Effector memory CD4-positive, alpha-beta T cell (primary cell): ENCODE measurements at places on chromosomes 4 and X.

- DNase-seq: no peak
Measured at GRCh38 chr4:165201806-165202205, 5.6 kb upstream of the KLHL2 start.

- DNase-seq: no peak
Measured at GRCh38 chrX:153491918-153492317, 2.9 kb upstream of the BGN start.

DNA sequence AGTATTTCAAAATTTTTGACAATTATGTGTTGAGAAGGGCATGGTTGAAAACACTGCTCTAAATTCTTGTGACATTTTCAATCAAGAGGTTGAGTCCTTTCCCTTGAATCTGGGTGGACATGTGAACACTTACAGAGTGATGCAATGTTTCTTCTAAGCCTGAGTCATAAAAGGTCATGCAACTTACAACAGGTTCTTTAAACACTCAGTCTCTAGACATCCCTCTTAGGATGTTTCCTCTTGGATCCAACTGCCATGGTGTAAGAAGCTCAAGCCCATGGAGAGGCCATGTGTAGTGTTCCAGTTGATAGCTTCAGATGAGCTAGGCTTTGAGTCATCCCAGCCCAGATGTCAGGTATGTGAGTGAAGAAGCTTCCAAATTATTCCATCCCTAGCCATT lies 232.2 kb upstream of the MAOA start:
- DNase-seq: no peak

DNA sequence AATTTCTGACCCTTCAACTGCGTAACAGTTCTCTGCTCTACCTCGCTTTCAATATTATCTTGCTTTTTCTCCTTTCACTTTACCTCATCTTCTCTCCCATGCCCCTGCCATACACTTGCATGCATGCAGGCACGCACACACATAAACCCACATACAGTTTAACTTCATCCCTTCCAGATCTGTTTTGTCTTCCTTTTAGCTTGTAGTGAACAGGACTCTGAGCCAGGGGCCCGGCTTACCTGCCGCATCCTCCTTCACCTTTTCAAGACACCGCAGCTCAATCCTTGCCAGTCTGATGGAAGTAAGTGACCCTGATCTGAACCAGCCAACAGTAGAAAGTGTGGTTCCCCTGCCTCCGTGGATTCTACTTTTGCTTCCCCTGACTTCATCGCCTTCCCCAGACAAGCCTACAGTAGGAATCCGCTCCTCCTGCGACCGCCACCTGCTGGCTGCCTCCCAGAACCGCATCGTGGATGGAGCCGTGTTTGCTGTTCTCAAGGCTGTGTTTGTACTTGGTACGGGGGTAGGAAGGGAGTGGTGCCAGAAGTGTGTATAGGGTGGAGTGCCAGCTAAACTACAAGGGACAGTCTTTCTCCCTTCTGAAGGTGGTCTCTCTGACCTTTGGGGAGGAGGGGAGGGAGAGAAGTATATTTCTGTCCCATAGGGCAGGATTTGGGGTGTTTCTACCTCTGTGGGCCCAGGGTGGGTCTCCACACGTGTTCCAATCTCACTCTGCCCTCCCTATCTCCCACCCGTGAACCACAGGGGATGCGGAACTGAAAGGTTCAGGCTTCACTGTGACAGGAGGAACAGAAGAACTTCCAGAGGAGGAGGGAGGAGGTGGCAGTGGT lies 10.7 kb downstream of the MED12 start:
- peak; percentile 62 for DNase-seq

DNA sequence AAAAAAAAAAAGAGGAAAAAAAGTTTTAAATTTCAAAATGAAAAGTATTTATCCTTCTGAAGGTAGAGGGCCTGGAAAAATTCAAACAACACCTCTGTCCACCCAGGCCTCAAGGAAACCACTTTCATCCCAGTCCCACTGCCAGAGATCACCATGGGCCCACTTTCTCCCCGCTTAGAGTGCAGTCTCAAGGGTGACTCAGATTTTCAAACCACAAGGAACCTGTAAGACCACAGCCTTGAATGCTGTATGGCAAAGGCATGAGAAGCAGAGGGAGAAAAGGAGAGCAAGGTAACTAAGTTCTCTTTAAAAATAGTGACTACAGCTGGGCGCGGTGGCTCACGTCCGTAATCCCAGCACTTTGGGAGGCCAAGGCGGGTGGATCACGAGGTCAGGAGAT lies 87.9 kb upstream of the PACRGL start:
- DNase-seq: no peak

DNA sequence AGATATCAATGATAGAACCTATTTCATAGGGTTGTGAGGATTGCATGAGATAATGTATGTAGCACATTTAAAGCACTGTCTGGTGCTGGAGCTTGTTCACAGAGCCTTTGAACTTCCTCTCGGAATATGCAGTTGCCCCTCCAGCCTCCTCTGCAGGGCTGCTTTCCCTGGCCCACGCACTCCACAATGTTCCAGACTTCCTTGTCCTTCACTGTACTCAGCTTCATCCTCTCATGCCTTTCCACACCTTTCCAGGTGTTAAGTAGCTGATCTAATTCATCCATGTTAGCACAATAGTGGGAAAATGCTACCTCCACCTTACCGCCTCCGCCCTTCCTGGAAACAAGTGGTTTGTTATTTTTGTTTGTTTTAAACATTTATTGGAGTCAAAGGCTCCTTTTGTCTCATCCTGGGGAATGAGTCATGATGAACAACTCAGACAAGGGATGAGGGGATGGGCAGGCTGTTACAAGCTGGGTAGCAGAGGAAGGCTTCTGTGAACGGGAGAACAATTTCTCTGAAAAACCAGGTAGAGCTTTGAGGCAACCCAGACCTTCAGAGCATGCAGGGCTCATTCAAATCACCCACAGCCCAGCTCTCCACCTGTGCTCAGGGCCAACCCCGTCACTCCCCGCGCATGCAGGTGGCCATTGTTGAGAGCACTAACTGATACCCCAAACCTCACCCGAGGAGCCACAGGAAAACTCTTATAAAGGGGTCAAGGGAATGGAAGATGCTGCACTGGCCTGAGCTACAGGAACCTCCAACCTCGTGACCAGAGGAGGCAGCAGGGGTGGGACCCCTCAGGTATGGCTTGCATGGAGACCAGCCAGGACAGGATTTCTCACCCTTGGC lies 84.9 kb upstream of the TBL1X start:
- no peak for DNase-seq

GRCh38 chrX:80807606-80807991 lies 2.1 kb downstream of the BRWD3 start:
- no peak for DNase-seq

GRCh38 chr4:184861047-184861446 lies 35.3 kb upstream of the ACSL1 start:
- no peak for DNase-seq
